ENCODE measurements at places on chromosomes 1 and 21.

DNA sequence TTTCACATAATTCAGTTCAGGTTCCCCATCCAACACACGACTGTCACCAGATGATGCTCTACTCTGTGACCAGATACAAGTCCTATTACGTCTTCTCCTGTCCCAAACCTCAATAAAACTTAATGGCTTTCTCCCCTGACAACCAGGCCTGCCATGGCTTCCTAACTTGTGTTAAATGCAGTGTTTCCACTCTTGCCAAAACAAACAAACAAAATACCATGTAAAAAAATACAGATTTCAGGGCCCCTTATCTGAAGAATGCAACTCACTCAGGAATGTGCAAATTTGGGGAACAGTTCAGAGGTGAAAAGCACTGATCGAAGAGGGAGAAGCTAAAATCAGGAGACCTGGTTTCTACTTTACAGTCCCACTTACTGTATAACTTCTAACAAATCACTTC lies 863 bp upstream of the NUF2 start:
- no peak for DNase-seq

DNA sequence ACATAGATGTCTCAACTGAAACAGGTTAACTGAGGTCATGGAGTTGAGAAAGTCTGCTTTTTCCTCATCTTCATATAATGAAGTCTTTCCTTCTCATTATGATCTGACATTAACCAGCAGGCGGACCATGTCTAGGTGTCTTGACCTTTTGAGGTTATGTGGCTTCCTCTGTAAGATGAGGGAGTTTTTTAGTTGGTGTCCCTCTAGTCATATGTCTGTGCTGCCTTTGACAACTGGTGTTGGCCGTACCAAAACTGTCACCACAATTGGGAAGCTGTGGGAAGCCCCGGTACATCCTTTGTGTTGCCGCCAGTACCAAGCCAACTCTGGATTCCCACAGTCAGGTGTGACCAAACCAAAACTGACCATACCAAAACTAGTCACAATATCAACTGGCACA lies 105.1 kb downstream of the PBX1 start:
- DNase-seq, result no peak

- no peak for DNase-seq
These were observed 20.9 kb upstream of the RGS13 start for GRCh38 chr1:192615055-192615454.

DNA sequence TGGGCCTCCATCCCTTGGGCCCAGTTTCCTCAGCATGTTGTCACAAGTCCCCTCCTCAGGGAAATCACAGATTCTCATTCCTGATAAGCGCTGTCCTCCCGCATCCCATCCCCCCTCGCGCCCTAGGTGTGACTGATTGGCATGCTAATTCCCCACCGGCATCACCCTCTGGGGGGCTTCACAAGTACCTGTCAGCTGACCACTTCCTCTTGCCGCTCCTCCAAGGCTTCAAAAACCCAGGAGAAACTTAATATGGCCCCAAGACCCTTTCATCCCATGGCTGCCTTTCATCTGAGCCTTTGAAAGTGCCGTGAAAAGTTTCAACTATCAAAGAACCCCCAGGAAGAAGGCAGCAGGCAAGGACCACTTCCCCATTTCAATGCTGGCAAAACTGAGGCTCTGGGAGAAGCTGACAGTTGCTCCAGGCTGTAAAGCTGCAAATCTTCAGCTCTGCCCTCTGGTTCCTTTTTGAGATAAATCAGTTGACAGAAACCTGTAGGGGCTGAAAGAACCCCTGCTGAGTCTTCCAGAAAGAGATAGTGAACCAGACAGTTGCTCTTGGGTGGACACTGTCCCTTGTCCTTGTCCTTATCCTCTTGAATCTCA lies 12.8 kb upstream of the MIXL1 start:
- DNase-seq, result no peak

DNA sequence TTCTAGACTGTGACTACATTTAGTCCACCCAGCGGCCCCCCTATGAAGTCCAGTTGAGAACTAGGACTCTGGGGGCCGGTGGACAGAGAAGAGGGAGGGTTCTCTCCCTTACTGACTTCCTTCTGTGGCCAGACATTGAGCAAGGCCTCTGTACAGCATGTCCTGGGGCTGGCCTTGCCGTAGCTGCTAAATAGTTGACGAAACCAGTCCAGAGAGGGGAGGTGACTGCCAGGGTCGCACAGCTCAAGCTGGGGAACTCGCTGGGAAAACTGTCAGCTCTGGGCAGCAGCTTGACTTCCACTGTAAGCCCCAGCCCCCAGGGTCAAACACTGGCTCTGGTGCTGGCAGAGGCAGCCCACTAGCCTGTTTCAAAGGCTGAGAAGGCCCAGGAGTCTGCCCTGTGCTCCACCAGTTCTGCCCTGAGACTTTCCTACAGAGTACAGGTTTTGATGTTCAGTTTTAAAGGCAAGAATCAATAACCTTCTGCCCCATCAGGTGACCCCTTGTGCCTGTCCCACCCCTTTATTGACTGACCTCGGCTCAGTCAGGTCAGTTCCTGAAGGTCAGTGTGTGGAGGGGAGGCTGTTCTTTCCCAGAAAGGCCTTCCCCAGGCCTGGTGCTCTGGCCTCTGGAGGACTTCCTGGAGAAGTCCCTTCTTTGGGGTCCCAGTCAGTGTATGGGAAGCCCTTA lies 14.1 kb downstream of the PCSK9 start:
- no peak for DNase-seq

DNA sequence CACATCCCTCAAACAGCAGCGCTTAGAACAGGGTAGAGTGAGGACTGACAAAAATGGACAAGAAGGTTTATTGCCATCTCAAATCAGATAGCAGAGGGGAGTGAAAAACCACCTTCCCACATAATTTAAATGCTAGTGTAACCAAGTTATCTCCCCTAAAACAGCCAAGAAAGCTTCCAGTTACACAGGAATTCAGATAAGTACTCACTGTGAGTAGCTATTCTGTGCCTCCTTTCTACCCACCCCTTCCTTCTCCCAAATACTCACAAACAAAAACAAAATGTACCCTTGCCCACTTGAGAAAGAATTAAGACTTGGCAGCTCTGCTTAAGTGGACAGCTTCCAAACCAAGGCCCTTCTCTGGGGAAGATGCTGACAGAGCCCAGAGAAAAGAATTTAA lies 9.1 kb downstream of the OTUD7B start:
- DNase-seq, result no peak

DNA sequence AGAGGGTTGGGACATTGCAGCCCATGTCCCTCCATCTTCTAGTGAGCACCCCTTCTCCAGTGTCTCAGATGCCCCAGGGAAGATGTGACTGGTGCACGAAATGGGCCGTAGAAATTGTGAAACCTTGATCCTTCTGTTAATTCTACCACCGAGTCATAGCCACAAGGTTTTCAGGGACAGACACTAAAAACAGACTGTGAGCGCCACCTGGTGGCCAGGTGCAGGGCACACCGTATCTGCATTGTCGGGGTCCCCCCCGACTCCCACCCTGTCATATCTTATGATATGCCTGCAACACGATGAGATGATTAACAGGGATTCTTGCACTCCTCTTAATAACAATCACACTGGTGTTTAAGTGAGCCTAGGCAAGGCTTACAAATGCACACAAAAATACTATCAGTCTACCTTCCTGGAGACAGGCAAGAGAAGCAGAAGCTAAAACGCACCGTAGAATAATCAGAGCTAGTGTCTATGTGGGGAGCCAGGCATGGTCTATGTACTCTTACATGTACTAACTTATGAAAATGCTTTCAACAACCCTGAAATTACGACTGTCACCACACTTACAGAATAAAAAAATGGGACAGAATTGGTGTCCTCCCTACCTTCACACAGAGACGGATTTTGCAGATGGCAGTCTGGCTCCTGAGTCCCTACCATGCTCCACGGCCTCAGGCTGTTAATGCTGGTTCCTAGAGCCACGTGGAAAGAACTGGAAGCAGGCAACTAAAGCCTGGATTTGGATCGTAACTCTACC lies 57.9 kb downstream of the FHAD1 start:
- DNase-seq, result peak; percentile 64

DNA sequence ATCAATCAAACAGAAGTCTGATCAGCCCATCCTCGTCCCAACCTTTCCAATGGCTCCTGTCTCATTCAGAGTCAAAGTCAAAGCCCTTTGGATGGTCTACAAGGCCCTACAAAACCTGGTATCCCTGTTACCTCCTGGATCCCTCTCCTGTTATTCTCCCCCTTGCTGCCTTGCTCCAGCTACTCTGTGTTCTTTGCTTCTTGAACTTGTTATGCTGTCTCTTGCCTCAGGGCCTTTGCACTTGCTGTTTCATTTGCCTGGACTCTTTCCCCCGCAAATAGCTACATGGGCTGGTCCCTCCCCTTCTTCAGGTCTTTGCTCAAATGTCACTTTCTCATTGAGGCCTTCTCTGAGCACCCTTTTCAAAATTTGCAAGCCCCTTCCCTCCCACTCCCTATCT lies 1.4 kb upstream of the CSF3R start:
- DNase-seq, result no peak

DNA sequence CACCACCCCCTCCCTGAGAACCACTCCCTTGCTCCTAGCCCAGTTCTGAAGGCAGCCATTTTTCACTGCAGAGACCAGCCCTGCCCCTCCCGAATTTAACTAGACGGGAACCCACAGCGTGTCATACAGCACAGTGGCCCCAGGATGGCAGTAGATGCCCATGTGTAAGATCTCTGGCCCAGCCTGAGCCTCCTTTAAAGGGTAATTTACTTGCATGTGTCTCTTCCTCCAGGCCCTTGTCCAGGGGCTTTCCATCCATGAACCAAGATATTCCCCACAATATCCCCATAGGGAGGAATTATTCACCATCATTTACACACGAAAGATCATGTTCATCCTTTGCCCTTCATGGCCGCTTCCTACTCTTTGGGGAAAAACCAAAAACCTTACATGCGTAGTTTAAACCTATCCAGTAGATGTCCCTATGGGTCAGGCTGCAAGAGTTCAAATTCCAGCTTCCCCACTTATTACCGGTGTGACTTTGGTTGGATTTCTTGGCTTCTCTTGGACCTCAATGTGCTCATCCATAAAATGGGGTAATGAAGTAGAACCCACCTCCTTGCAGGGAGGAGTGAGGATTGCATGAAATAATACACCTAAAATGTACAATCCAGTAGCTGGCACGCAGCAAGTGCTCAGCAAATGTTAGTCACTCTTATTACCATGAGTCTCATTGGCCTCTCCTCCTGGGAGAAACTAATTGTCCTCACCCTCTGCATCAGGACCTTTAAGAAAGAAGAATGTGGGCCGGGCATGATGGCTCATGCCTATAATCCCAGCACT lies 4.0 kb upstream of the LACTBL1 start:
- DNase-seq, result peak; percentile 81

All from HEK293T (cell line).